ENCODE measurements at places on chromosomes 11 and 22. TPM values are rescaled to one million over a fixed set of nuclear protein-coding genes. Genes with fewer than 3 reads are reported as not detected.

Gene RCOR2
- total RNA-seq: 10.5 TPM

- no peak for DNase-seq
Observed at GRCh38 chr11:80328774-80329173, 887.9 kb upstream of the TENM4 start.

GRCh38 chr11:101996111-101996510, 51.1 kb upstream of the CFAP300 start:
- no peak for DNase-seq

DNA sequence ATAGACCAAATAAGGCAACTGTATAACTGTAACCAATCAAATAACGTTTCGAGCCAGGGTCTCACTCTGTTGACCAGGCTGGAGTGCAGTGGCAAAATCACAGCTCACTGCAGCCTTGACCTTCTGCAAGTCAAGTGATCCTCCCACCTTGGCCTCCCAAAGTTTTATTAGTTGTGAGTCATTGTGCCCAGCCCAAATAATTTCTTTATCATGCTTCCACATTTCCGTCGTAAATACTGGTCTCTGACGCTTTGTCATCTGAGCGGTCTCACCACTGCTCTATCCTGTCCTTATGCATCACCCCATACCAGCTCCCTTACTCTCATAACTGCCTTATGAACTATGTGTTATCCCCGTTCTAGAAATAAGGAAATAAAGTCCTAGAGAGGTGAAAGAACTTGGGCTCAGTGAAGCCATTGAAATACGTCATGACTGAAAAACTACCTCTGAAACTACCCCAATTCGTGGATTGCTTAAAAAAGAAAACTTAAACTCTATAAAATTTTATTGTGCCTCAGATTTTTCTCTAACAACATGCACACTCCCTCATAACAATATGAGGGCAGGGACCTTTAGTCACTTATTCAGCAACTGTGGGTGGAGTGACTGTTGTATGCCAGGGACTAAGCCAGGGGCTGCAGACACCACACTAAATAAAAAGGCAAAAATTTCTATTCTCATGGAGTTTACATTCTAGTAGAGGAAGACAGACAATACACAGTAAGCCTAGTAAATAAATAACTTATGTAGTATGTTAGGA, 15.8 kb upstream of the RTN4RL2 start:
- no peak for DNase-seq

DNA sequence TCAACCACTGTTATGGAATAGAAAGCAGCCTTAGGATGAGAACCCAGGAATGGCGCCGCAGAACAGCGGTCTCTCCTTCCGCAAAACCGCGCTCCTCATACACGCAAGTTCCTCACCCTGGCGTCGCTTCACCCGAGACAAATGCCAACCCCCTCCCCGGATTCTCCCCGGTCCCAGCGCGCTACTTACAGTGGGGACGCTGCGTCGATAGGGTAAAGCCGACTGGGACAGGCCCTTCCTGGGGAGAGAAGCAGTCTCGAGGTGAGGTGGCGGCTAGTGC, 287 bp downstream of the RPS13 start:
- no peak for DNase-seq

- DNase-seq: no peak
Observed at GRCh38 chr22:23466351-23466750, 113.7 kb downstream of the IGLL1 start.

DNA sequence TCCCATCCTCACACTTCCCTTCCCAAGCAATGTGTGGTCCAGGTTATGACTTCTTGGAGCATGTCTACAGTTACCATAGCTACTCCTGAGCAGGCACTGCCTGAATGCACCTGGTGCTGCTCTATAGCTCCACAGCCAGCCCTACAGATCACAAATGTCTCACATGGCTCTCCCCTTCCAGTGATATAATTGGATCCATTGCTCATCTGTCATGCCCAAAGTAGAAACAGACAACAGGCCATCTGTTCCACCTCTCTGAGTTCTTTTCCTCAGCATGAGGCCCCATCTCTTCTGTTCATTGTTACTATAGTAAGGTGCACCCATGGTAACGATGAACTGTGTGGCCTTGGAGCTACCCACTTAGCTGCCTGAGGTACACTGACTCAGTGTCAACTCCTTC, 320.3 kb upstream of the ZC3H12C start:
- no peak for DNase-seq

DNA sequence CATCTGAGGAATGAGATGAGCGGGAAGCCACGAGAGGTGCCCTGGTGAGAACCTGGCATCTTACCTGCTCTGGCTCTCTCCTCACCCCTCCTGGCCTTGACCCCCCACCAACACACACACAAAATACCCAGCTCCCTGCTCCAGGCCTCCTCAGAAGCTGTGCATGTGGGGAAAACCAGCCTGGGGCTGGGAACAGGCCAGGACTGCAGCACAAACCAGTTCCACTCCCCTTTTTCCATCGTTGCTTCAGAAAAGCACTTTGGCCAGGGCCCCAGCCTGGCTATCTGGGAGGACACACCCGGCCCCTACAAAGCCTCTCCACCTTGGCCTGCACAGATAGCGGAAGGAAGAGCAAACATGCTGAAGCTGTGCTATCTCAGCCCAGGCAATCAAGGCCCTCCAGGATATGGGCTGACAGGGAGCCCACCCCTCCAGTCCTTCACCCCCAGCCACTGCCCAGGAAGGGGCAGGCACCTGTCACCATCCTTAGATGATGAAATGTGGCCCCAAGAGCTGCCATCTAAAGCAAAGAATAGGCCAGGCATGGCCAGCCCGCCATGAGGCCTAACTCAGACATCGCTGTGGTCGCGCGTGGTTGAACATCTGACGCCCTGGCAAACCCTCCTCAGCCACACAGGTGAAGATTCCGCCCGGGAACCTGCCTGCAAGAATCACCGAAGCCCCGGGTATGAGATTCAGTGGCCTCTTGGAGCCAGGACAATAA, 35.4 kb downstream of the PISD start:
- no peak for DNase-seq

GRCh38 chr11:86255896-86256295, 11.3 kb downstream of the EED start:
- DNase-seq: no peak

- no peak for DNase-seq
Observed at GRCh38 chr11:27025312-27025955, 15.2 kb upstream of the BBOX1 start.

DNA sequence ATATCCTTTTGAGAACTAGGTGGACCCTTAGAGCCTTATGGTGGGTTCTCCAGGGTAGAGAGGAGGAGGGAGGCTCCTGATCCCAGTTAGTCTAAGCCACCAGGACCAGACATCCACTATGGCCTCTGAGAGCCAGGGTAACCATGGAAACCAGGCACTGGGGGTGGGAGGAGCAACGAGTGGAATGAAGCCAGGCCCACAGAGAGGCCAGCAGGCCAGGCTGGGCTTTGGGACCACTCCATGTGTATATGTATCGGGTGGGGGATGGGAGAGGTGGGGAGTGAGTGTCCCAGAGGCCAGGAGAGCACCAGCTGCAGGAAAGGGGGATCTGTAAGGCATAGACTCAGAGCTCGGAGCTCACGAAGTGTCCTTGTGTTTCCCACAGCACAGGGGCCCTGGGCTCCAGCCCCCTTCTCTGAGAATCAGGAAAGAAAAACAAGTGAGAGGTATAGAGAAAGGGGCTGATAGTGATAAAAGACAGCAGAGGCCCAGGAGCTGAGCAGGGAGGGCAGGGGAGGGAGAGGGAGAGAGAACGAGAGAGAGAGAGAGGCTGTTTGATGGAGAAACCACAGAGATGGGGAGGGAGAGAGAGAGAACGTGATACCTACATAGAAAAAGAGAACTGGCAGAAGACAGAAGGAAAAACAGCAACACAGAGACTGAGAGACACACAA, 15.5 kb upstream of the TSPAN18 start:
- no peak for DNase-seq

- DNase-seq: no peak
Observed at GRCh38 chr11:68454767-68455166, 5.8 kb upstream of the PPP6R3 start.

DNA sequence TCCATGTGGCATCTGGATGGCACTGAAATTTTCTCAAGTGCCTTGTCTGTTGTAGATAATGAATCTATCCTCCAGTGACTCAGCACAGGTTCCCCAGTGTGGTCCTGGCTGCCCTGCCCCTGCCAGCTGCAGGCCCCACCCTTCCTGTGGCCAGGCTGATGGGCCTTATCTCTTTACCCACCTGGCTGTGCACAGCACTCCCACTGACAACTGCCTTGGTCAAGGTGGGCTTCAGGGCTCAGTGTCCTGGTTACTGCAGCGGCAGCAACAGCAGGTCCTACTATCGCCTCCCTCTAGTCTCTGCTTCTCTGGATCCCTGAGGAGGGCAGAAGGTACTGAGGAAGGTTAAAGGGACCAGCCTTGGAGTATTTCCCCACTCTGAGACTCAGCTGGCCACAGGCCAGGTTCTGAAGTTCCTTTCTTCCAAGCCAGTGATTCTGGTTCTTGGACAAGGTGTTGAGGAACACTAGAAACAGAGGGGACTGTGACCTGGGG, 3.1 kb downstream of the HMBS start:
- DNase-seq: no peak

Gene TRIM66
- total RNA-seq: 4.1 TPM

DNA sequence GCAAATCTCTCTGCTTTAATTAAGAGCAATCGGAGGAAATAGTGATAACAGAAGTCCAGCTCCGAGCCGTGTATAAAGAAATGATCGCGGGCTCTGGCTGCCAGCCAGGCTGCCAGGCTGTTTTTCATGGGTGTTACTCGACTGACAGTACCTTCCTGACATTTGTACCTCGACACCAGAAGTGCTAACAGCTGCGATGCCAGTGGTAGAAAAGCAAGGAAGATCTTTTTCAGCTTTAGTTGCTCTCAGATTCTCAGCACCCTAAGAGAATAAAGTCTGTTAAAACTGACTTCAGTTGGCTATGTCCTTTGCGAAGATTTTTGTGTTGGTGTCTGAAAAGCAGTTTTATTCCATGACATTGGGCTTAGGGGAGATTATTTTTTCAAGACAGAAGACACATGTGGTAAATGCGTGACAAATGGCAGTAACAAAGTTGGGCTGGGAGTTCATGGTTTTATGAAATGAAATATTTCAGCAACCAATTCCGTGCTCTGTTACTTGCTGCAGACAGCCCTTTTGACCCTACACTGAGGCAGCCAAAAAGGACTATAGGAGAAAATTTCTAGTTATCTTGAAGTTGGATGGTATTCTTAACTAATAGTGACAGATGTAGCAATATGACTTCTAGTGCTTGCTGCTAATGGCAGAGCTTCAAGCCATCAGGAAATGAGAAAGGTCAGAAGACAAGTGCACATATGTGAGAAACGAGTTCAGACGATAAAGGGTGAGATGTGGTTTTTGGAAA, 296.2 kb downstream of the CNTN5 start:
- DNase-seq: peak; percentile 47

- no peak for DNase-seq
Observed at GRCh38 chr22:35615156-35615555, 2.0 kb downstream of the MB start.

DNA sequence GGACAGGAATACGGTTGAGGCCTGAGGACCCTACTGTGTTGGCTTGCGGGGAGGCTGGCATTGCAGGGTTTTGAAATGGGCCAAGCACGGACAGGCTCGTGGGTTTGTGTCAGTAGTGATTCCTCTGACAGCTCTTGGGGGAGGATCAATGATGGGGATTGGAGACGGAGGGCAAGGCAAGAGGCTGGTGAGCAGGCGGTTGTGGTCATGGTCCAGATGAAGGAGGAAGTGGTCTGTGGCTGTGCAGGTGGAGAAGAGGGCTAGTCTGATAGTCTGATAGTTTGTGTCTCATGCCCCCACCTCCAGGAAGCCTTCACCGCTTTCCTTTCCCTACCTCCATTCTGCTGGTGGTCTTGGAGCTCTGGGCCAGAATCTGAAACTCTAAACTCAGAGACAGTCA, 3.0 kb downstream of the MAFF start:
- DNase-seq: no peak

Gene XKR3
- total RNA-seq: not detected

Gene SLC29A2
- 14.6 TPM for total RNA-seq

DNA sequence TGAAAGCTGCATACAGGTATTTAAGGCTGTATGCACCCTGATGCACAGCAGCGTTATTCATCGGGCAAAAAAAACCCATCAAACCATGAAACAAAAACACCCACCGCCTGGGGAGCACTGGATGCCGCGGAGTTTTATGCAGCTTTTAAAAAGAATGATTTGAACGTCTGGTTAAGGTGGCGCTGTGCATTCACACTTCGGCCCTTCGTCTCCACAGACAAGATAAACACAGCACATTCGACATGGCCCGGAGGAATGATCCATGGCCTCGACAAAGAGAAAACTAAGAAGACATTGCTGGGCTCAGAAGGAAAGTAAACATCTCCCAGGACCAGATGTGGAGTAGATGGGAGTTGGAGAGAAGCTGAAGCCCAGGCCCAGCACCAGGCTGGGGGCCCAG, 40.8 kb upstream of the GAL start:
- no peak for DNase-seq

Gene SLC25A18
- total RNA-seq: 2.7 TPM

DNA sequence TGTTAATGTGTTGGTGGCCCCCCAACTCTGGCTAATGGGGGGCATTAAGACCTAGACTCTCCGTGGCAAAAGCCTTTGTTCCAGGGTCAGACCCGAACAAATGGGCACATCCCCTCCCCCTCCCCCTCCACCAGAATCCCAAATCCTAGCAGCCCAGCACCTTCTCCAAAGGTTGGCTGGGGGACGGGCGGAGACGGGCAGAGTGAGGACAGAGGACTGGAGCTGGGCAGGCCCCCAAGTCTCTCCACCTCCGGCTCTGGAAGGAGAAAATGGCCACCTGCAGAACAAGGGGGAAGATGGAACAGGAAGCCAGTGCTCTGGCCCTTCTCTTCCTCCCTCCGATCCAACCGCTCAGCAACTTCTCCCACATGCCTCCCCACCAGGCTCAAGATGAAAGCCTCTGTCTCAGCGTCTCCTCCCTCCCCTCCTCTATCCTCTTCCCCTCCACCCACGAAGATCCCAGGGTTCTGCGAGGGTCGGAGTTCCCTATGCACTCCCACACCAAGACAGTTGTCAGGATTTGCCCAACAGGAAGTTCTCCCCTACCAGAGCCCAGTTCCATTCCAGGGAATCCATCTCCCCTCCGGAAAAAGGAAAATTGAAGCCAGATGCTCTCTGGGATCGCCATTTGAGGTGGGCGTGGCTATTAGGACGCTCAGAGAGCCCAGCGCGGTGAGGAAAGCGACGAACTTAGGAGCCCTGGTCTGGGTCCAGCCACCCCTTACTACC, 20.1 kb downstream of the ADA2 start:
- peak; percentile 30 for DNase-seq

DNA sequence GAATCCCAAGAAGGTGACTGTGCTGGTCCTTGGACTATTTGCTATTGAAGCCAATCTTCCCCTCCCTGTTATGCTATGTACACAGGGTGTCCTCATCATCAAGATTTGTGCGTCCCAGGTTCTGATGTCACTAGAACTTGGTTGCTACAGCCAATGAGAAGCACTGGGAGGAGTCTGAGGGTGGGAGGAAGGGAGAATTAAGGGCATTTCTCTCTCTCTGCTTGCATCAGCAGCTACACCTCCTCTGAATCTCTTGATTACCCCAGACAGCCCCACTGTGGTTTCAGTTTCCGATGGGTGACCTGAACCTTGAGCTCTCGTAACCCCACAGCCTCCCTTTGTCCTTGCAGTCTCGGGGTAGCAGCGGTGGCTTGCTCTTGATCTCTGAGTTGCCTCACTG, 212.4 kb upstream of the SESN3 start:
- DNase-seq: no peak

Gene P2RY6
- total RNA-seq: 2.2 TPM

Data from left ventricle myocardium inferior (tissue), 1 donor.